Thoracic aorta (tissue), 2 donors: ENCODE measurements at places on chromosomes 1 and 21.

GRCh38 chr1:233261206-233261605 lies 34.3 kb downstream of the PCNX2 start:
- no peak for DNase-seq
- no peaks in the 10 kb centered on the region for H3K27me3 ChIP-seq
- H3K4me1 ChIP-seq, result no peaks in the 10 kb centered on the region
- no peak overlapping the region for H3K4me3 ChIP-seq
- H3K36me3 ChIP-seq, result peaks cover 13% of the 10 kb centered on the region
- H3K27ac ChIP-seq, result no peak overlapping the region

DNA sequence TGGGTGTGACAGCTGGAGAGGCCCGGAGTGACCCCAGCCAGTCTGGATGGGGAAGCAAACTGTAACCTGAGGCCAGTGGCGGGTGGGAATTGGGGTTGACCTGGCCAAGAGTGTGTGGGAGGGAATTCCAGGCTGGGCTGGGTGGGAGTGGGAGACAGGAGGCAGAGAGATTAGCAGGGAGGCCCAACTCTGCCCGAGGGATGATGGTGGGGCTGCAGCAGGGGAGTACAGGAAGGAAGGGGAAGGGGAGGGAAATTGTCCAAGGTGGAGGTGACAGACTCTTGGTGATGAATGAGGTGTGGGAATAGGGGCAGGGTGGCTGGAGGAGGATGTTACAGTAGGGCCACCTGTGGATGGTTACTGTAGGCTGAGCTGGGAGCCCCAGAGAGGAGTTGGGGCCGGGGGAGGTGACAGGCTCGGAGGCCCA lies 40.4 kb downstream of the HUNK start:
- H3K36me3 ChIP-seq, result no peaks in the 10 kb centered on the region
- H3K4me1 ChIP-seq, result no peaks in the 10 kb centered on the region
- H3K27ac ChIP-seq, result no peak overlapping the region

DNA sequence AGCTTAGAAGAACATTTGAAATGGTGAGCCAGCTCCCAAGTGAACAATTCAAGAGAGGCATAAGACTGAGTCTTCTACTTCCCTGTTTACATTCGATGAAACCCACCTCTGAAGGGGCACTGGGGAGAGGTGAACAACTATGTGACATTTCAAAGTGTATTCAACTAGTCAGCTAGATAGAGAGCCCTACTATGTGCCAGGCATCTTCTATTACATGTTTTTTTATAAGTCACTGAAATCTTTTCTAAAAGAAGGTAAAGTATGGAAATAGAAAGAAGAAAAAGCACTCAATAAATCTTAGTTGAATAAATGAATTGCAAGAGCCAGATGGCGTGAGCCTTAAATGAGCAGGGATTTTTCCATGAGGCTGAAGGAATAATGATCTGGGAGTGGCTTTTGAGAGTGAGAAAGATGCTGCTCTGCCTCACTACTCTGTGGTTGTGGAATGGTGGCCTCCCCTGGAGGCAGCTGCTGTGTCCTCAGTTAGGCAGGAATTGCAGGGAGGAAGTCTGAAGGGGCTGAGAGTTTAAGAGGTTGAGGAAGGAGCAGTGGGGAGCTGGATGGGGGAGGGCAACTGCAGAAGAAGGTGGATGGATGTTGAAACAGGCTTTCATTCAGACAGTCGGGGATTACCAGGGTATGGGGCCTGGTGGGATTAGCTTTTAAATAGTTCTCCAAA lies 10.4 kb upstream of the PTPRF start:
- no peaks in the 10 kb centered on the region for H3K4me1 ChIP-seq
- H3K36me3 ChIP-seq, result no peaks in the 10 kb centered on the region
- H3K27me3 ChIP-seq, result no peaks in the 10 kb centered on the region
- no peak overlapping the region for H3K4me3 ChIP-seq
- H3K27ac ChIP-seq, result no peak overlapping the region

GRCh38 chr1:20486457-20487235 lies 636 bp upstream of the CAMK2N1 start:
- H3K27me3 ChIP-seq, result no peaks in the 10 kb centered on the region
- no peak for DNase-seq
- no peaks in the 10 kb centered on the region for H3K36me3 ChIP-seq

GRCh38 chr21:34355570-34355969 lies 8.2 kb upstream of the KCNE2 start:
- DNase-seq, result no peak
- H3K36me3 ChIP-seq, result no peaks in the 10 kb centered on the region
- H3K4me3 ChIP-seq, result no peak overlapping the region
- H3K4me1 ChIP-seq, result no peaks in the 10 kb centered on the region

DNA sequence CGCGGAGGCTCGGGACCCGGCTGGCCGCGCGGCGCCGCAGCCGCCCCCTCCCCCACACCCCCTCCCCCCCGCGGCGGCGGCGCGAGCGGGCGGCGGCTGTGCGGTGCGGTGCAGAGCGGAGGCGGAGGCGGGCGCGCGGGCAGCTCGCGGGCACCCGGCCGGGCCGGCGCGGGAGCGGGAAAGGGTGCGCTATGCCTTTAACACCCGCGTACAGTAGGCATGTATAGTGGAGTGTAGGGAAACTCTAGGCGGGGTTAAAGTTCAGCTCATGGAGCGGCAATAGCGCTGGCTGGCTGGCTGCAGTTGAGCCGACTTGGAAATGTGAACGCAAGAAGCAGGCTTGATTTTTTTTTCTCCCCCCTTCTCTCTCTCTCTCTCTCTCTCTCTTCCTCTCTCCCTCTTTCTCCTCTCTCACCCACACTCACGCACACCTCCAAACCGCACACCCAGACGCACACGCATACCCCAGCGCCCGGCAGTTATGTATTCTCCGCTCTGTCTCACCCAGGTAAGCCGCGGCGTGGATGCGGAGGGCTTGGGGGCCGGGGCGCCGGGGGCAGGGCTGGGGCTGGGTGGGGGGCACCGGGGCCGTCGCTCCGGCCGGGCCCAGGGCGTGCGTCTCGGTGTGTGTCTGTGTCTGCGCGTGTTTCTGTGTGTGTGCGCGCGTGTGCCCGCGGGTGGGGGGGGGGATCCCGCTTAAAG lies at the start of gene NFIA:
Gene NFIA (plus strand): TSS at position 251 of the 702 bp plus-strand sequence.
- H3K27me3 ChIP-seq, result no peaks in the 10 kb centered on the region
- peak within 1 kb of the TSS; percentile 94 for H3K27ac ChIP-seq
- peak within 1 kb of the TSS; percentile 96 for H3K4me3 ChIP-seq

- H3K36me3 ChIP-seq, result no peaks in the 10 kb centered on the region
- DNase-seq, result no peak
- no peaks in the 10 kb centered on the region for H3K4me1 ChIP-seq
Measured at GRCh38 chr1:30682396-30683275, 40.7 kb downstream of the MATN1 start.

DNA sequence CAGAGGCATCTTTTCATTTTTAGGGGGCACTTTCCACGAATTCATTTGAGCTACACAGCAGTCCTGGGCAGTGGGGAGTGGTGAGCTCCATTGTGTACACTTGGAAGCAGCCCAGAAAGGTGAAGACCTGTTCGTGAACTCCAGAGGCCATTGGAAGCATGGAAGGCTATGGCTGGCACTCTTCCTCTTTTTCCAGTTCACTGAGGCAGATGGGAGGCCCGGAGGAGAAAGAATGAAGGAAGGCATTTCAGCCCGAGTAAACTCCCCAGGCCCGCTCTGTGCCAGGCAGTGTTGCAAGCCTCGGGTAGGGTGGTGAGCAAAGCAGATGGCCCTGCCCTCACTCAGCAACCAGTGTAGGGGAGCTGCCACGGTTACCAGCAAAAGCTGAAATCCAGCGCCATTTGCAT lies 673 bp upstream of the DHCR24 start:
- DNase-seq, result no peak
- H3K4me3 ChIP-seq, result peak overlapping the region; percentile 95
- peak overlapping the region; percentile 55 for H3K27ac ChIP-seq
- H3K27me3 ChIP-seq, result no peaks in the 10 kb centered on the region
- H3K36me3 ChIP-seq, result no peaks in the 10 kb centered on the region

- no peaks in the 10 kb centered on the region for H3K27me3 ChIP-seq
- no peaks in the 10 kb centered on the region for H3K36me3 ChIP-seq
- H3K4me1 ChIP-seq, result peaks cover 65% of the 10 kb centered on the region
Measured at GRCh38 chr1:8112611-8113261, 86.6 kb upstream of the ERRFI1 start.

- no peaks in the 10 kb centered on the region for H3K36me3 ChIP-seq
- H3K4me3 ChIP-seq, result peak overlapping the region; percentile 99
- no peaks in the 10 kb centered on the region for H3K27me3 ChIP-seq
- peak overlapping the region; percentile 87 for H3K27ac ChIP-seq
- H3K4me1 ChIP-seq, result peaks cover 7% of the 10 kb centered on the region
- no peak for DNase-seq
Measured at GRCh38 chr1:3898994-3899753, 898 bp downstream of the C1orf174 start.

- H3K4me1 ChIP-seq, result peaks cover 38% of the 10 kb centered on the region
- H3K27me3 ChIP-seq, result no peaks in the 10 kb centered on the region
- peak; percentile 33 for DNase-seq
- peak overlapping the region; percentile 76 for H3K27ac ChIP-seq
- H3K4me3 ChIP-seq, result no peak overlapping the region
Measured at GRCh38 chr1:201786824-201787223, 42.1 kb upstream of the IPO9 start.

DNA sequence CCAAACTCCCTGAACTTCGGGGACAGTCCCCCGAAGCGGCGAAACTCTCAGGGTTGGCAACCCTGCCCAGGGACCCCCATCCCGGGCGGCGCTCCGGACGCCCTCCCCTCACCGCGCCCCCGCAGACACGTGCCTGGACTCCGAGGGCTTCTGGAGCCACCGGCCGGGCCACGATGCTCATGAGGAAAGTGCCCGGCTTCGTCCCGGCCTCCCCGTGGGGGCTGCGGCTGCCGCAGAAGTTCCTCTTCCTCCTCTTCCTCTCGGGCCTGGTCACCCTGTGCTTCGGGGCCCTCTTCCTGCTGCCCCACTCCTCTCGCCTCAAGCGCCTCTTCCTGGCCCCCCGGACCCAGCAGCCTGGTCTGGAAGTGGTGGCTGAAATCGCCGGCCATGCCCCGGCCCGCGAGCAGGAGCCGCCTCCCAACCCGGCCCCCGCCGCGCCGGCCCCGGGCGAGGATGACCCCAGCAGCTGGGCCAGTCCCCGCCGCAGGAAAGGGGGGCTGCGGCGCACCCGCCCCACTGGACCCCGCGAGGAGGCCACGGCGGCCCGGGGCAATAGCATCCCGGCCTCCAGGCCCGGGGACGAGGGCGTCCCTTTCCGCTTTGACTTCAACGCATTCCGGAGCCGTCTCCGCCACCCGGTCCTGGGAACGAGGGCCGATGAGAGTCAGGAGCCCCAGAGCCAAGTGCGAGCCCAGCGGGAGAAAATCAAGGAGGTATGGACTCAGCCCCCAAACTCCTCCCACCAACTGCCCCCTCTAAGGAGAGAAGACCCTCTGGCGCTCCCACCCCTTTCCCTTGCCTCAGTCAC lies 1.2 kb downstream of the MAN1C1 start:
- peaks cover 16% of the 10 kb centered on the region for H3K4me1 ChIP-seq
- H3K36me3 ChIP-seq, result no peaks in the 10 kb centered on the region
- DNase-seq, result no peak
- peak overlapping the region; percentile 93 for H3K4me3 ChIP-seq
